ENCODE measurements at places on chromosomes 3 and 15.

GRCh38 chr15:28901587-28901980 lies 15.8 kb downstream of the APBA2 start:
- no peak for DNase-seq

DNA sequence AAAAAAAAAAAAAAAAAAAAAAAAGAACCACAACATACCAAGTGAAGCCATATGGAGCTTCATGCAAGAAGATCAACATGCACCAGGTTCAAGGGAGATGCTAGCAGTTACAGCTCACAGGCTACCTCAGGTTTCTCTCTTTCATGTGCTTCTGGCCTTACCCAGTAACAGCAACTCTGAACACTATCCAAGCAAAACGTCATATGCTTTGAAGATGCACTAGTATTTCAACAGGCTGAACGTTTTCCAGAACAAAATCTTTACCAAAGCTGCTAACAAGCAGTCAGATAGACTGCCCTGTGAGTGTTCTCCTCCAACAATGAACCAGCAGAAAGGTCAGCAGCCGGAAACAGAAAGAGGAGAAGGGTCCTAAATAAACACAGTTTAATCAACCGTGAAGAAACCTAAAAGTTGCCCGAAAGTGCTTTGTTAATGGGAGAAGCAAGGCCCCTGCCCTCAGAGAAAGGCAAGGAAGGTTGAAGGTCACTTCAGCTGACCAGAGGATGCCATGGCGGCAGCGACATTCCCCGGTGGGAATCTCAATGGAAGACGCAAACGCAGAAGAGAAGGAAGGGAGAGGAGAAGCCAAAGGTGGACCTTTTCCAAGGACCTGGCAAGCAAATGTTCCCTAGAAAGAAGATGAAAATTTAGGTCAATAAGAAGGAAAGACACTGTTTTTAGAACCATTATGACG lies 80.1 kb downstream of the CCNL1 start:
- DNase-seq: no peak

DNA sequence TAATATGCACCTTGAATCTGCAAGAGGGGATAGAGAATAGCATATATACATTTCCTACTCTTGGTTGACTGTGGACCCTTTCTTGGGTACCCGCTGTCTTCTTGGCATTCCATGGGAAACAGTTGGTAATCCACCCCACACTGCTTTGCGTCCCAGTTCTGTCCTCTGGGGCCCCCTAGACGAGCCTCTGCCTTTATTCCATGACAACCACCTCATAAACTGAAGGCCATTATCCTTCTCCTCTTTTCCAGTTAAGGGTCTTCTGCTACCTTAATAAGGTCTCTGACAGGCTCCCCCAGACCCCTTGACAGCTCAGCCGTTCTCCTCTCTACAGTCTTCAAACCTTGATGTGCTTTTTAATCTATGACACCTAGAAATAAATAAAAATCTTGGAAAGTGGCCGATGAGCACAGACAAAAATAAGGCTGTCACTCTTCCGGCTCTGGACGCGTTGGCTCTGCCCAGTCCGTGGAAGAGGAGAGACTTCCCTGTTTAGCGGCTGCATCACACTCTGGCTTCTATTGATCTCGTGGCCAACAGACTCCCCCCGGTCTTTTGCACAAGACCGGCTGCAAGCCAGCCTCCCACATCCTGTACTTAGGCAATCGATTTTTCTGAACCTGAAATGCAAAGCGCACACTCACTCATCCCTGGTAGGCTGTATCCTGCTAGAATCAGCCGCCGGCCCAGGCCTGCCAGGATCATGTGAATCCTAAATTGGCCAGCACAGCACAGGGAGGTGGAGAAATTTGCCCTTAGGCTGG lies 251.0 kb upstream of the TLE3 start:
- DNase-seq: no peak

DNA sequence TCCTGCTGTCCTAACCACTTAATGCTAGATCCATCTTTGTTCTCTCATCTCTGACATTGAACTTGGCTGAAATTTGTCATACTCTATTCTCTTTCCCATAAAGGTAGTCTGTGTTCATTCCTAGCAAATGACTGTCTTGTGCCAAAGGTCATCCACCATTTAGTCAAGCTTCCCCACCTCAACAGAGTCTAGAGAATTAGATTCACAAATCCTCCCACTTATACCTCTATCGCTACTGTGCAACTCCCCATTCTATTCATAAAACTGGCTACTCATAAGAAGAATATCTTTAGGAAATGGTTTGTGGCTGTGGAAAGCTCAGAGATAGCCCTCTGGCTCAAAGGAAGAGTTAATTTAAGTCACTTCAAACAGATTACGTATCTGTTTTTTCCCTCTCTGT lies 59.7 kb upstream of the MBNL1 start:
- no peak for DNase-seq

GRCh38 chr15:63596676-63597037 lies 530 bp upstream of the FBXL22 start:
- no peak for DNase-seq

GRCh38 chr3:31770822-31771326 lies 210.2 kb downstream of the OSBPL10 start:
- DNase-seq: no peak

All from dermis microvascular lymphatic vessel endothelial cell (primary cell).